ENCODE measurements at places on chromosomes 7 and 10. TPM values are rescaled to one million over a fixed set of nuclear protein-coding genes. Genes with fewer than 3 reads are reported as not detected.
A peak's percentile ranks its signal among the peaks of the same experiment; 100 is the strongest.

Gene MMD2
- polyA plus RNA-seq: not detected

Gene IL6
- 0.28 TPM for polyA plus RNA-seq

DNA sequence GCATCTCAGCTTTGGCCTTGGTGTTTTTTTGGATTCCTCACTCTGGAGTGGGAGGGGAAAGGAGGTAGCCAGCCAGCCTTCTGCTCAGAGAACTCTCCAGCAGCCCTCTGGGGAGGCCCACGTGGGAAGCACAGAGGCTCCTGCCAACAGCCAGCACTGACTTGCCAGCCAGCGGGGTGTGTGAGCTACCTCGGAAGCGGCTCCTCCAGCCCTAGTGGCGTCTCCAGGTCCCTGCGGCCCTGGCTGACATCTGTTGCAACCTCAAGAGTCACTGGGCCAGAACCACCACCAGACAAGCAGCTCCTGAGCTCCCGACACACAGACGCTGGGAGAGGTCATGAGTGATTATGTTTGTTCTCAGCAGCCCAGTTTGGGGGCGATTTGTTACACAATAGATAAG, 180.2 kb upstream of the FZD8 start:
- H3K27me3 ChIP-seq: no peaks in the 10 kb centered on the region
- no peaks in the 10 kb centered on the region for H3K36me3 ChIP-seq
- H3K27ac ChIP-seq: no peak overlapping the region
- no peaks in the 10 kb centered on the region for H3K4me1 ChIP-seq
- no peak overlapping the region for H3K4me3 ChIP-seq
- DNase-seq: no peak

DNA sequence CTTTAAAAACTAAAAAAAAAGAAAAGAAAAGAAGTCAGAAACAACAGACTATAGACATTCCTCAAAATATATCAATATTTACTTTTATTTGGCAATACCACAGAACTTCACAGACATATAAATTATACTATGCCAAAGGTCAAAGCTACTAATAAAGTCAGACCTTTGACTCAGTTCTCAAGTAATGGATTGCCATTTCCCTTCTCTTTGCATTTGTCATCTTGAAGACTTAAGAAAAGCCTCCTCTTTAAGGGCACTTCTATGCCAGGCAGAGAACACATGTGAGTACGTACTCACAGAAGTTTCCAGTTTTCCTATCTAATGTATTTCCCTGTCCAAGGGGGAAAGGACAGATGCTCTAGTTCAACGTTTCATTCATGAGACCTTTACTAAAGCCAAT, 37.6 kb downstream of the TNPO3 start:
- H3K27ac ChIP-seq: peak overlapping the region; percentile 33
- H3K4me3 ChIP-seq: no peak overlapping the region
- DNase-seq: no peak
- peaks cover 32% of the 10 kb centered on the region for H3K4me1 ChIP-seq
- H3K36me3 ChIP-seq: peaks cover 26% of the 10 kb centered on the region

DNA sequence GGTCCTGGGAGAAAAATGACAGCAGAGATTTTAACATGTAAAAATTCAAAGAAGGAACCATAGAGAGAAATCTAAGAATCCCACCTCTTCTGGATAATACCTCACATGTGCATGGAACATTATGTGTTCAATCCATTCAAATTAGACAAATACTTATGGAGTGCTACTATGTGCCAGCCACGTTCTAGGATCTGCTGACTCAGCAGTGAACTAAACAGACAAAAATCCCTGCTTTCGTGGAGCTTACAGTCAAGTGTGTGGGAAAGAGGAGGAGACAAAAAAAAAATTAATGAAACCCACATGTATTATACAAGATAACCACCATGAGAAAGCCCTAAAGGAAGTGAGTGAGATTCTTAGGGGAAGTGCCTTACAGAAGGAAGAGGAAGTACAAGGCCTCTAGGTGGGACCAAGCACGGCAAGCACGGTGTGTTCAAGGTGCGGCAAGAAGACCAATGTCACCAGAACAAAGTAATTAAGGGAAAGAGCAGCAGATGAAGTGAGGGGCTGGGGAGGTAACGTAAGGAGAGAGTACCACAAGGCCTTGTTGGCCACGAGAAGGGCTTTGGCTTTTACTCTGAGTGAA, 71.0 kb downstream of the SLC25A13 start:
- H3K4me3 ChIP-seq: no peak overlapping the region
- no peak overlapping the region for H3K27ac ChIP-seq
- no peaks in the 10 kb centered on the region for H3K27me3 ChIP-seq

DNA sequence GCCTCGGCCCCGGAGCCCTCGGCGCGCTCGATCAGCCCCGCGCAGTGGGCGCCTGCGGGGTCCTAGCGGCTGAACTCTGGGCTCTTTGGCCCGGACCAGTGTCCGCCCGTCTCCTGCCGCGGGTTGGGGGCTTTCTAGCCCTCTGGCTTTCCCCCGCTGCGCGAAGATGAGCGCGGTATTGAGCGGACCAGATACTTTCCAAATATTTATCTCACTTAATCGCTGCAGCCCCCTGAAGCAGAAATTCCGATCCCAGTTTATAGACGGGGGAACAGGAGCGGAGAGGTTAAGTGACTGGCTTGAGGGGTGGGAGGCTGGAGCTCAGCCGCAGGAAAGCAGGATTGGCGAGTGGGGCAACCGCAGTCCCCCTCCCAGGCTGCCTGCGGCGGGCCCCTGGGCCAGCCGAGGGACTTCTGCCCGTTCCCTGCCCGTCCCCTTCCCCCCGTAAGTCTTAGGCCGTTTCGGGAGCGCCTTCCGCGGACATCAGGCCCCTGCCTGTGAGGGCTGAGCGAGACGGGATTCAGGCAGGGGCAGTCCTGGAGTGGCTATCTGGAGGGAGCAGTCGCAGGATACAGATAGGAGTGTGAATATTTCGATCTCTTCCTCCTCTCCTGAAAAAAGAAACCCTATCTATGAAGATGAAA, 565 bp downstream of the STRIP2 start:
- peaks cover 20% of the 10 kb centered on the region for H3K4me1 ChIP-seq
- no peak for DNase-seq
- no peaks in the 10 kb centered on the region for H3K36me3 ChIP-seq
- H3K27me3 ChIP-seq: peaks cover 32% of the 10 kb centered on the region

GRCh38 chr7:24817339-24817738, 60.1 kb upstream of the GSDME start:
- H3K27ac ChIP-seq: no peak overlapping the region
- H3K4me1 ChIP-seq: peaks cover 20% of the 10 kb centered on the region
- H3K27me3 ChIP-seq: no peaks in the 10 kb centered on the region
- no peak for DNase-seq
- no peaks in the 10 kb centered on the region for H3K36me3 ChIP-seq
- no peak overlapping the region for H3K4me3 ChIP-seq

DNA sequence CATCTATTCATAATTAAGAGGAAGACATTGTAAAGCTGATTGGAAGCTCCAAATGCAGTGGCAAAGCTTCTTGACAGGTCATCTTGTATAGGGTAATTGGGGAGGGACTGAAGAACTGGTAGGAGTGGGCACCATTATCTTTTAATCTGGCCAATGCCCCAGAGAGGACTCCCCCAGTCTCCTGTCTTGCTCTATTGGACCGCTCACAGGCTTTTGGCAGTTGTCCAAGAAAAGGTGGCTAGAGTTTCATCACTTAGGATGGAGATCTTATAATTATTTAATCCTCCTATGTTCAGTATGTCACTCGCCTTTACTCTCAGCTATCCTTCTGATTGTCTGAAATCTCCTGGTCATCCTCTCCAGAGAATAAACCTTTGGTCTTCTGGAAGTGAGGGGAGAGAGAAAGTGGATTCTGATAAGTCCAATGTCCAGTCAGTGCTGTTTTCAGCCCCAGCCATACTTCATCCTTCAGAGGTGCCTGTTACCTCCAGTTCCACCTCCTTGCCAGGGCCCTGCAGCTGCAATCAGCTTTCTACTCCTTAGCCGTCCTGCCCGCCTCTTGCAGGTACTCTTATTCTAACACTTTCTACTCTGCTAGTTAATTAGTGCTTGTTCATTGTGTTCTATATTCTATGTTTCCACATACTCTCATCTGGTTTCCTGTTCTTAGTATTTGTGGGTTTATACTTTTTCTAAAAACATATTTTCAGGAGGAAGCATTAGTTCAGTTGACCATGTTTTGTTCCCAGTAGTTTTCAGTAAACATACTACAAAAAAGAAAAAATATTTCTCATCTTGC, 241.6 kb downstream of the NSUN6 start:
- H3K4me1 ChIP-seq: no peaks in the 10 kb centered on the region
- no peak overlapping the region for H3K4me3 ChIP-seq
- H3K27ac ChIP-seq: no peak overlapping the region
- DNase-seq: no peak
- no peaks in the 10 kb centered on the region for H3K36me3 ChIP-seq

DNA sequence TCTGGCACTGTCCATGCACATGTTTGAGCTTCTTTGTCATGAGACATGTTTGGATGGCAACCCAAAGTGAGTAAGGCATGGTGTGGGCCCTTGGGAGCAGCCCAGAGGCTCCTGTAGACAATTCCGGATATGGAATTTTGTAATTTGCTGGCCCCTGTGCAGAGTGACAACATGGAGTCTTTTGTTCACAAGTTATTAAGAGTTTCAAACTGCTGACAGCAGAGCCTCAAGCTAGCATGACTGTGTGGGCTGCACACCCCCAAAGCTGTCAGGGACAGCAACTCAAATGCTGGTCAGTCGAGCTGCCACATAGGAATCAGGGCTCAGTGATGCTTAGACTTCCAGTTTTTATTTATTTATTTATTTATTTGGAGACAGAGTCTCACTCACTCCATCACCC, 7.0 kb upstream of the MYL7 start:
- H3K27ac ChIP-seq: no peak overlapping the region
- H3K4me3 ChIP-seq: no peak overlapping the region
- H3K36me3 ChIP-seq: no peaks in the 10 kb centered on the region
- no peak for DNase-seq

DNA sequence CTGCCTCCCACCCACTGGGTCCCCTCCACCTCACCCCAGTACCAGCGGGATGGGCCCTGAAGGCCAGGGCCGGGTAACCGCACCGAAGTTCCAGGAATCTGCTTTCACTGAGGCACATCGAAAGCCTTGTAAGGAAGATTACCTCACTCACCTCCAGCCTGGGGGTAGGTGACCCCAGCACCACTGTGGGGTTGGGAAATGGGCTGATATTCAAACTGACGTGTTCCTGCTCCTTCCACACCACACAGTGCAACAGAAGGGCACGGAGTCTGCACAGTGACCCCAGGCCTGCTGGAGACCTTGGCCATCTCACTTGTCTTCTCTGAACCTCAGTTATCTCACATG, 29.8 kb downstream of the NPS start:
- H3K27ac ChIP-seq: no peak overlapping the region
- no peak overlapping the region for H3K4me3 ChIP-seq
- no peak for DNase-seq
- H3K27me3 ChIP-seq: no peaks in the 10 kb centered on the region
- H3K36me3 ChIP-seq: no peaks in the 10 kb centered on the region

DNA sequence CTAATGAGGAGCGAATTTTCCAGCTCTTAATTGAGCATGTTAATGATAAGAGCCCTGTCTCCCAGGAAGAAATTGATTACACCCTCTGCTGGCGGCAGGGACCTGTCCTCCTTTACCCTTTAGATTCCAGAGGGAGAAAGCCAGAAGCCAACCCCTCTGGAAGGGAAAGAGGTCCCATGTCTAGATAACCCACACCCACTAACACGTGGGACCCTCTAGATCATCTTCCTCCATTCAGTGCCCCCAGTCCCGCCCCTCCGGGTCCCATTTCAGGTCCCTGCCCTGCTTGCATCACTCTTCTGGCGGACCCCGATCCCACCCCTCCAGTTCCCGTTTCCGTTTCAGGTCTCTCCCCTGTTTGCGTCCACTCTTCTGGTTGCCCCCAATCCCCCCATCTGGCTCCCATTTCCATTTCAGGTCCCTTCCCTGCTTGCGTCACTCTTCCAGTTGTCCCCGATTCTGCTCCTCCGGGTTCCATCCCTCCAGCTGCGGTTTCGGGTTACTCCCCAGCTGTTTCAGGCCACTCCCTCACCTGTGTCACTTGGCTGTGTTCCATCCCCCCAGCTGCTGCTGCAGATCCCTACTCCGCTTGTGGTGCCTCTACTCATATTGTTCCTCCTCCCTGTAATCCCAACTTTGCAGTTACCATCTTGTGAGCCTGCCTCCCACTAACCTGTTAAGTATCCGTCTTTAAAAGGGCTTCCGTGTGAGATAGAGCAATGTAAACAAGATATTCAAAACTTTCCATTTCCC, 202.4 kb downstream of the SH2D4B start:
- no peaks in the 10 kb centered on the region for H3K36me3 ChIP-seq
- H3K4me3 ChIP-seq: no peak overlapping the region
- no peaks in the 10 kb centered on the region for H3K4me1 ChIP-seq
- no peak overlapping the region for H3K27ac ChIP-seq

DNA sequence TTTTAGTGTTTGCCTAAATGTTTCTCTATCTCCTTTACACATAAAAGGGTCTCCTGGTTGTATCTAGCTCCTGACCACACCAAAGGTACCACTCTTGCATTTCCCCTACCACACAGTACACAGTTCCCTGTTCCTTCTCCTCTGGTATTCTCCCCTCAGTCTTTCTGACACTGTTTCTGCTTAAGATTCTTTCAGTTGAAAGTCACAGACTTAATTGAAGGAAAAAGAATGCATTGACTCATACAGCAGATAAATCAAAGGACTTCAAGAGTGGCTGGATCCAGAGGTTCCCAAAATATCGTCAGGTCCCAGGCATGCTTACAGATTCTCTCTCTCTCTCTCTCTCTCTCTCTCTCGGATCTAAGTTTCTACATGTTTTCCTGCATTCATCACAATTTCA, 185.6 kb upstream of the LRGUK start:
- H3K27ac ChIP-seq: no peak overlapping the region
- no peaks in the 10 kb centered on the region for H3K27me3 ChIP-seq
- no peaks in the 10 kb centered on the region for H3K4me1 ChIP-seq
- H3K36me3 ChIP-seq: peaks cover 26% of the 10 kb centered on the region
- no peak overlapping the region for H3K4me3 ChIP-seq

GRCh38 chr10:89221919-89222318, 14.8 kb upstream of the CH25H start:
- no peak overlapping the region for H3K4me3 ChIP-seq
- DNase-seq: no peak
- peaks cover 10% of the 10 kb centered on the region for H3K4me1 ChIP-seq
- peaks cover 55% of the 10 kb centered on the region for H3K36me3 ChIP-seq
- no peak overlapping the region for H3K27ac ChIP-seq

DNA sequence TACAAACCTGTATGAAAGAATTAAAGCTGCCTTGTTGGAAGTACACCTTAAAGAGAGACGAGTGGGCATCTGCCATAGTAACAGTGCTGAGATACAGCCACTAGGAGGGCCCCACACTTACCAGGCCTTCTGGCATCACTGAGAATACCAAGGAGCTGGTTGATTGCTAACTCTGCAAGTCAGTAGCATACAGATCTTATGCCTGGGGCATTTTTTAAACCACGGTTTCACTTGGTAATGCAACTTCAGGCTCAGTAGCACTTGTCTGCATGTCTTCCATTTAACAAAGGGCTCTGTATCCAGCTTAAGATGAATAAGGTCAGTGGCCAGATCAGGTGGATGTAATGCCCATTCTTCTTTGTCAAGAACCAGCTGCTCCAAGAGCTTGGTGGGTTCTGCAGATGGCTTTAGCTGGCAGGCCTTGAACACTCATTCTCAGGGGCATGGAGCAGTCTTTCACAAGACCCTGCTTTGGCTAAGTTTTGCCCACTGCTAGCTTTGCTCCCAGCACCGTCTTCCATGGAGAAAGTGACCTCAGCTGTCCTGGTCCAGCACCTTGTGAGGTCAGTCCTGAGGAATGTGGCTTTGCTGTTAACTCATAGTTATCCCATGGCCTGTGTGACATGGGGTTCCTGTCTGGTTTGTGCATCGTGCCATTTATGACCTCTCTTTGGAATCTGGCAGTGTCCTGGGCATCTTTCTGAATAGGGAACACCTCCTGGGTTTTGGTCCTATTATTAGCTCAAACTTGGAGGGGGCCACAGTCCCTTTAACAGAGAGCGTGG, 68.1 kb downstream of the BMPER start:
- no peaks in the 10 kb centered on the region for H3K27me3 ChIP-seq
- no peaks in the 10 kb centered on the region for H3K4me1 ChIP-seq
